T-helper 17 cell (primary cell): ENCODE measurements at places on chromosomes 16 and 17. TPM values are rescaled to one million over a fixed set of nuclear protein-coding genes. Genes with fewer than 3 reads are reported as not detected.

GRCh38 chr16:84339311-84339710, 29.0 kb upstream of the ATP2C2 start:
- DNase-seq = no peak

The GAS2L2 gene
- not detected for total RNA-seq

The PRSS53 gene
- 4.4 TPM for total RNA-seq

The SLC16A6 gene
- 6.4 TPM for total RNA-seq

DNA sequence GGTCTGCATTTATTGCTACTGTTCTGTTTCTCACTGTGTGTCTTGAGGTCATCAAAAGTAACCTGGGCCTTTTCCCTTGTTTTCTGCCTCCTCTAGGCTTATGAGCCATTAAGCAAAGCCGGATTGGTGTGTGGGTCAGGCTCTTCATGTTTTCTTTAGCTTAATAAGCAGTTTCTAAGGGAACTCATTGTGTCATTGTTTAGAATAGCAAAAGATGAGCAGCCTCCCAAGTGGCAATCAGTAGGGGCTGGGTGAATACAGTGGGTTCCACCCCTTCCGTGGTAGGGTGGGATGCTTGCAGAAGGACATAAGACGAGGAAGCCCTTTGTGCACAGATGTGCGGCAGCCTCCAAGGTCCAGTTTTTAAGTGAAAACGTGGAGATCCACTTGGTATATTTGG, 34.5 kb downstream of the ABCC1 start:
- no peak for DNase-seq

GRCh38 chr17:16937431-16937830, 34.5 kb downstream of the TNFRSF13B start:
- no peak for DNase-seq

The SAP30BP gene
- total RNA-seq = 235 TPM

The B9D1 gene
- 1.2 TPM for total RNA-seq

The PDIA2 gene
- 0.99 TPM for total RNA-seq

DNA sequence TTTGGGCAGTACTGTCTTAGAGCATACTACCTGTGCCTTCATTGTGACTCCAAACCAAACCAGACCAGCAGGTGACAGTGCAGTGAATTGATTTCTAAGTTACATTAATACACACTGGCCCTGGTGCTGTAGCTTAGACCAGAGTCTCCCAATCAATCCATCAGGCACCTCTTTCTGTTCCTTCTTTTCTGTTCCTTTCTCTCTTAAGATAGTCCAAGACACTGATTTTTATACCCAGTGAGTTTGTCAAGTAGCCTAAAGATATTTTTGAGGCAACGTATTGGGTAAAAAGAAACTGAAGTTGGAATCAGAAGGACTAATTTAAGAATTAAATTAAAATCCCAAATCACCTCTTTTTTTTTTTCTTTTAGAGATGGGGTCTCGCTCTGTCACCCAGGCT, 43.1 kb downstream of the ABAT start:
- DNase-seq = no peak

The KRT17 gene
- total RNA-seq = not detected

DNA sequence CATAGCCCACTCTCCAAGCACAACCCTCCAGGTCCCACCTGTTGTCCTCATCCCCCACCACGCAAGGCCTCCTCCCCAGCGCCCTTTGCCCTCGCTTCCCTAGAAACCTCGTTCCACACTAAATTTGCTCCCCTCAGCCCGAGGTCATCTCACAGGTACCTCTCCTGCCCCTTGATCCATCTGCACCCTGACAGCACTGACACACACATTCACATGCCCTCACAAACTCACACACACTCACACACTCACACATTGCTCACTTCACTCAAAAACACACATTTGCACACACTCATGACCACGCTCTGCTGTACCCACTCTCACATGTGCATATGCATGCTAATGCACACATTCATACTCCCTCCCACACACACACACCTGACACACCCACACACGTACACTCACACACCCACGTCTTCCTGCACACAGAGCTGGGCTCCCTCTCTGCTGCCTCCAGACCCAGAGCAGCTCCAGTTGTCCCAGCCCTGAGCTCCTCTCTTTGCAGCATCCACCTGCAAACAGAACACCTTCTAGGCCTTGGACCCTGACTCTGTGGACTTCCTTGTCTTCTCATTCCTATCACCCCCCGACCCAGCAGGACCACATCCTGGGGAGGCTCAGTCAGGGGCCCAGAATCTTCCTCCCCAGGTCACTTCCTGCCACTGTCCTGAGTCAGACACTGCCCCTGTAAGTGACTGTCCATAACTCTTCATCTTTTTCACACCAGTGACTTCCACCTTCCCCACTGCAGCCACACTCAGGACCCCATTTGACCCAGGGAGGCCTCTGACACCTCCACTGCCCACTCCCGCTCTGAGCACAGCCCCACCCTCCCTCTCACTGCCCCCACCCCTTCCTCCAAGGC, 4.9 kb downstream of the ASGR2 start:
- DNase-seq = no peak

DNA sequence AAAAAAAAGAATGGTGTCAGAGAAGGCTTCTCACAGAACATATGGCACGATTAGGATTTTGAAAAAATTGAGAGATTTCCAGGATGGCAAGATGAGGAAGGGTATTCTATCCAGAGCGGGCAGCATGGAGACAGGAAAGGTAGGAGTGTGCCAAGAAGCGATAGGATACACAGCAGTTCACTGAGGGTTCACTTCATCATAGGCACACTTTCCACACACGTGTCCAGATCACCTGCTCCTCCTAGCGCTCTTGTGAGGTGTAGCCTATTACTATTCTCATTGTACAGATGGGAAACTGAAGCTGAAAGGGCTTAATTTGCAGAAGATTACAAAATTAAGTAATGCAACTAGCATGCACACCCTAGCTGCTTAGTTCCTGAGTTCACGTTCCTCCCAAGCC, 6.2 kb upstream of the ELAC2 start:
- no peak for DNase-seq

- DNase-seq = peak; percentile 54
These were observed 16.0 kb downstream of the CSNK1D start for GRCh38 chr17:82257473-82257872.

DNA sequence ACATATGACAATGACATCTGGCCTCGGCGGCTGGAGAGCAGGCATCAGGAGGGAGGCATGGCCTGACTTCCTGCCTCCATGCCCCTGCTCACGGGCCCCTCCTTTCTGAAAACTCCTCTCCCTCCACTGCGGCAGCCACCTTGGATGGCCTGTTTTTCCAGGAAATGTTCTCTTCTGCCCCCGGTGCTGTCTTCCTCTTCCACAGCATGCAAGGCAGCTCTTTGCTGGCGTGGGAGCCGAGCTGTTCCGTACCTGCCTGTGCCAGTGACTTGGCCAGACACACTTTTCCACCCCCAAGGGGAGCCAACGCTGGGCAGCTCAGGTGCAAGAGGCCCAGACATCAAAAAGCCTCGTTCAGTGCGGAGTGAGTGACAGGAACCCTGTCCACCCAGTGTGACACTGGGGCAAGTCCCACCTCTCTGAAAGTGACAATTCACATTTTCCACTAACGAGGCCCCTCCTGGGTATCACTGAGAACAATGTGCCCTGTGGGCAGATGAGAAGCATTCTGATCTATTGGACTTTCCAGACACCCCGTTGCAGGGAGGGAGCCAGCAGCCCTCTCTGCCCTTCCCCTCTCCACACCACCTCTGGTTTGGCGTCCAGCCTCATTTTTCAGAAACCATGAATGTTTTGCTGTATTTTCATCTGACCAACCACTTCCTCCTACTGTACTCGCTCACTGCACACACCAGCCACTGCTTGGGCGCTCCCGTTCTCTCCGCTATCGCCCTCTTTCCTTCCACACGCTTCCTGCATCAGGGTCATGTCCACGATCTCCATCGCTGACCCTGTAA, 31.2 kb downstream of the NSMCE1 start:
- DNase-seq = no peak

- DNase-seq = no peak
These were observed 9.6 kb upstream of the CD300C start for GRCh38 chr17:74555427-74555940.

- DNase-seq = no peak
These were observed 11.4 kb downstream of the SF3B3 start for GRCh38 chr16:70534971-70535370.

The EFNB3 gene
- total RNA-seq = not detected

DNA sequence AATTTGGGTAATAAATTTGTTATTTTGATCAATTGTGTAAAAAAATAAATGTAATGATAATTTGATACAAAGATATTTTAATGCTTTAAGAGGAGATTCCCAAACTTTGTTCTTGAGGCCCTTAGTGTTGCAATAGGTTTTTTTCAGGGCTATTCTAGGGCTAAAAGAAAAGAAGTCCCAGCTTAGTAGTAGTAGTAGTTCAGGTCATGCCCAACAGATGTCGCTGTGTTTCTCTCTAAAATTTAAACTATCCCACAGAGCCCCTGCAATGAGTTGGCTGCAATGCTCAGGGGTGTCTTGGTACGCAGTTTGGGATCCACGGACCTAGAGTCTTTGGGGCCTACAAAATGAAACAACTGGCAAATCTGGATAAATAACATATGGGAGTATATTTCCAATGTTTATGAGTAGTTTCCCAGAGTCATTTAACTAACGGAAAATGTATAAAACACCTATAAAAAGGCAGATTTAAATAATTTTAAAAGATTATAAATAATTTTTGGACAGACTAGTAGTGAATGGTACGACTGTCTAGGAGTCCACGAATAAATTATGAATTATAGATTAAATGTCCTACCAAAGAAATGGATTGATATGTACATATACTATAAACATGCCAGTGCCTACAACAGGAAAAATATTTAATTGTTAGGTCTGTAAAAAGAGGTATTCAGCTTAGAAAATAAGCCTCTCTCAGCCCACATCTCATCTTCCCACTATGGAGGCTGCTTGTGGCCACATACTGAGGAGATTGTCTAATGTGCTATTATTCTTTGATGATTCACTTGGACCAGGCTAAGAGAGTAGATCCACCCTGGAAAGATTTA, 228.5 kb upstream of the PMFBP1 start:
- DNase-seq = no peak

DNA sequence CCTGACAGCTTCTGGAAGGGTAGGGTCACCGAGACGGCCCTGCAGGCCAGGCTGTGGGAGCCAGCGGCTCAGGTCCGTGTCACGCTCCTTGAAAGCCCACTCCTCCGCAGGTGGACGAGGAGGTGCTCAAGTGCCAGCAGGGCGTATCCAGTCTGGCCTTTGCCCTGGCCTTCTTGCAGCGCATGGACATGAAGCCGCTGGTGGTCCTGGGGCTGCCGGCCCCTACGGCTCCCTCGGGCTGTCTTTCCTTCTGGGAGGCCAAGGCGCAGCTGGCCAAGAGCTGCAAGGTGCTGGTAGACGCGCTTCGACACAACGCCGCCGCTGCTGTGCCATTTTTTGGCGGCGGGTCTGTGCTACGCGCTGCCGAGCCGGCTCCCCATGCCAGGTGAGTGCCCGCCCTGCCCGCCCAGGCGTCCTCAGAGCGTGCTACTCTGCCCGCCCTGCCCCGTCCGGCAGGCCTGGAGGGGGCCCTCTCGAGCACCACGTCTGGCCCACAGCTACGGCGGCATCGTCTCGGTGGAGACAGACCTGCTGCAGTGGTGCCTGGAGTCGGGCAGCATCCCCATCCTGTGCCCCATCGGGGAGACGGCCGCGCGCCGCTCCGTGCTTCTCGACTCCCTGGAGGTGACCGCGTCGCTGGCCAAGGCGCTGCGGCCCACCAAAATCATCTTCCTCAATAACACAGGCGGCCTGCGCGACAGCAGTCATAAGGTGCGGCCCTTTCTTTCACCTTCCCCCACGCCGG, 1.3 kb downstream of the NAGS start:
- no peak for DNase-seq

DNA sequence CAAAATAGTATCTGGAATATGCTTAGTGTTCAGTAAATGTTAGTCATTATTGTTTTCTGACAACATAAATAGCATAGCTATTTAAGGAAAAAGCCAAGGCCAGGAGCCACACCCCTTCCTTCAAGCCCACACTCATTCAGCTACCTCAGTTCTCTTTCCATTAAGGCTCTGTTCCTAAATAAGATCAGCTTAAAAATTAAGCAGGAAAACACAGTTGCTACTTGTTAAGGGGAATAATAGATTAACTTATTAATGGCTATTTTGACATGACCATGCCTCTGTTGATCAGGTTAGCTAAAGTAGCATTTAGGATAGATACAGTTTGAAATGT, 158.1 kb downstream of the CHD9 start:
- no peak for DNase-seq

- DNase-seq = no peak
These were observed 70.8 kb downstream of the RAB11FIP4 start for GRCh38 chr17:31462261-31462660.

The NFAT5 gene
- 43.3 TPM for total RNA-seq

GRCh38 chr17:11144358-11145233, 96.4 kb upstream of the SHISA6 start:
- DNase-seq = no peak

The DPEP2 gene
- total RNA-seq = 51.2 TPM

GRCh38 chr17:43175213-43176118, 4.5 kb downstream of the NBR1 start:
- DNase-seq = no peak

The GDPD3 gene
- total RNA-seq = 12.6 TPM

The TMEM95 gene
- not detected for total RNA-seq

DNA sequence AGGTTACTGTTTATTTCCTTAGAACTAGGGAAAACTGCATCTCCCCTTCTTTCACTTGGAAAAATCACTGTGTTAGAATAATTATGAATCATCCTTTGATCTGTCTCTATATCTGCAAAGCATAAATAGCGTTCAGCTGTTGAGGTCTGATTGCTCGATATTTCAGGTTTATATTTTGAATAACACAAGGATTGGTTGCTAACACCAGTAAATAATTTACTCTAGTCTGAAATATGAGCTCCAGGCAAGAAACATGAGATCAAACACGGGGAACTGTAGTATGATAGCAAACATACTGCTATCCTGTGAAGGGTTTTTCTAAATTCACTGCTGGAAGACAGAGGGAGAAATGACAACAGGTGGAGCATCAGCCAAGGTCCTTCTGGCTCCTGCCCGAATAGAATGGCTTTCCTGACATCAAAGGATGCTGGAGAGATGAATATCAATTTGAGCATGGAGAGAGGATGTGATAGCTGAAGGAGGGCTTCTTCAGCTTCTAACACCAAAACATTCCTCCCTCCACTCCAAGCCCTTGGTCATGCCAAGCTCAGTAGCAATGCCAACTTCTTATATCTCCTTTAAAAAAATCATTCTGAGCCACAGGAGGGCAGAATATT, 450.3 kb downstream of the SHISA9 start:
- DNase-seq = no peak

DNA sequence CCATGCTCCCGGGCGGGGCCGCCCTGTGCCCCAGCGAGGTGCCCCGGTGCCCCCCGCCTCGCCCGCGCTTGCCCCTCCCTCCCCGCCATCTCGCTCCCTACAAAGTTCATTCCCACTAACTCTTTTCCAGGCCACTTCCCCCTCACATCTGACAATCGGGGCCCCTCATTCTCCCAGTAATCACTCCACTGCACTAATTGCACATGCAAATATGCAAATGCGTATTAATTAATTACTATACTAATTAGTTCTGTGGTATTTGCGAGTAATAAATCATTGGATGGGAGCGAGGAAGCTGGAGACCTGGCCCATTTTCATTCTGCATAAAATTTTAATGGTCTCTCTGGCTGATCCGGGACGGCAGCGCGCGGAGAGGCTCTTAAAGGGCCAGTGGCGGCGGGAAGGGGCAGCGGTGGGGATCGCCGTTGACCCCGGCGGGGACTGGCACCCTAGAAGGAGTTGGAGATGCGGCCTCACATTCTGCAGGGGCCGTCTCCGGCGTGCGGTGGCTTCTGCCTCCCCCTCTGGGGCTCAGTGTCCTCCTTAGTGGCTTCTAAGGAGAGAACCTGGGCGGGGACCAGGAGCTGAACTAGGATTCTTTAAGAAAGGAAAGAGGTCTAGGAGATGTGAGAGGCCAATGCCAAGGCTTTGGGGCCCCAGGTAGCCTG, 8.4 kb upstream of the PPP1R1B start:
- no peak for DNase-seq

The P2RX5 gene
- total RNA-seq = 34.2 TPM

The ATP2C2 gene
- total RNA-seq = not detected

The COA3 gene
- 10.1 TPM for total RNA-seq
